ENCODE measurements at places on chromosomes 12 and 14.
A peak's percentile ranks its signal among the peaks of the same experiment; 100 is the strongest.

GRCh38 chr12:76519538-76519937 lies 40.0 kb downstream of the OSBPL8 start:
- DNase-seq = no peak

DNA sequence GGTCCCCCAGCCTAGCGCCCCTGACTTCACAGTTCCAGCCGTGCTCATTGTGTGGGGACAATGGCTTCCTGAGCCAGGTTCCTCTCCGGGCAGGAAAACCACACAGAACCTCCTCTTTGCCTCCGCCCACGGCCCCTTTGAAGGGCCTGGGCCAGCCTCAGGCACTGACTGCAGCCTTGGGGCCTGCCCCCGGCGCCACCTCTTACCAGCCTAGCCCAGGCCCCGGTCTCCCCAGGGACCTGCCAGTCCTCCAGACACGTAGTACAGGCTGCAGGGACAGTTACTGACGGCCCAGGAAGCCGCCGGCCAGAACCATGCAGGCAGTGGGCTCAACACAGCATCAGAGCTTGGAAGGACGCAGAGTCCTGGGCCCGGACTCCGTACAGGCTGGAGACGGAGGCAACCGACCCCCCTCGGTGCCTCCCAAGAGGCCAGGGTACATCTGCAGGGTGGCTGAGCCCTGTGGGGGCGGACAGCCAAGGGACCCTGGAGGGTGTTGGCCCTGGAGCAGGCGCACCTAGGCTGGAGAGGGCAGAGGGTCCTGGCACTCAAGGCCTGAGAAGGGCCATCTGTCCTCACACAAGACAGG lies 20.9 kb upstream of the NUDT14 start:
- no peak for DNase-seq

DNA sequence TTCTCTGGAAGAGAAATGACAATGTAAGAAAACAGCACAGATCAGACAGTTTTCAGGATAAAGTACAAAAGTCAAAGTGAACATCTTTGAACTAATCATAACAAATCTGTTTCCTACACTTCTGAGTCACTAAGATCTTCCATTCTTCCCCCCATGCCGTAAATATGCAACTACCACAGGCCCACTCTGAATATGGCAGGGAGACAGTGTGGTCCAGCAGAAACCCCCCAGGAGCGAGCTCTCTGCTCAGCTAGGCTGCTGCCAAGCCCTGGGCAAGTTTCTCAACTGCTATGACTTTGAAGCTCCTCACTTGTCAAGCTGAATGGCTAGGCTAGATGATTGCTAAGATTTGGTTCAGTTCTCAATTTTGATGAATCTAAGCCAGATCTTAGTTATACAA lies 148.1 kb downstream of the EFCAB11 start:
- DNase-seq = no peak

DNA sequence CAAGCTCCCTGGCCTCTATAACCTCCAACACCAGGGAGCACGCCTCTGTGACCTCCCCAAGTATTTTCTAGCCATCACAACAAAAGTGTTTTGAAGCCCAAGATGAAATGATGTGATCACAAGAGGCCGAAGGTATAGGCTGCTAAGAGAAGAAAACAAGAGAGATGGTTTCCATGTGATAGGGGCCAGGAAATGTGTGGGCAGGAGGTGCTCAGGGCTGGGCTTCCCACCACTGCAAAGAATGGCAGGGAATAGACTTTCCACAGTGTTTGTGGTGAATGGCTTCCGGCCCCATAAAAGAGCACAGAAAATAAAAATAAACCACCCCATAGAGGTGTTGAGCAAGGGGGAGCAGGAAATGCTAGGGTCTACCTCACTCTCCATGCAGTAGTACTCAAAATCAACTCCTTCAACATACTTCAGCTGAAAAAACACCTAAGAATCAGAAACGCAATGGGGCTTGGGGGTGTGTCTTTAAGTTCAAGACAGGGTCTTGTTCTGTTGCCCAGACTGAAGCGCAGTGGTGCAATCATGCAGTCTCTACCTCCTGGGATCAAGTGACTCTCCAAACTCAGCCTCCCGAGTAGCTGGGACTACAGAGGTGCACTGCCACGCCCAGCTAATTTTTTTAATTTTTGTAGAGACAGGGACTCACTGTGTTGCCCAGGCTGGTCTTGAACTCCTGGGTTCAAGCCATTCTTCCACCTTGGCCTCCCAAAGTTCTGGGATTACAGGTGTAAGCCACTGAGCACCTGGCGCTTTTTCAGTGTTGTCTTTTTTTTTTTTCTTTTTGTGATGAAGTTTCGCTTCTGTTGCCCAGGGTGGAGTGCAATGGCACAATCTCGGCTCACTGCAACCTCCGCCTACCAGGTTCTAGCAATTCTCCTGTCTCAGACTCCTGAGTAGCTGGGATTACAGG lies 27.1 kb downstream of the DAD1 start:
- DNase-seq = no peak

DNA sequence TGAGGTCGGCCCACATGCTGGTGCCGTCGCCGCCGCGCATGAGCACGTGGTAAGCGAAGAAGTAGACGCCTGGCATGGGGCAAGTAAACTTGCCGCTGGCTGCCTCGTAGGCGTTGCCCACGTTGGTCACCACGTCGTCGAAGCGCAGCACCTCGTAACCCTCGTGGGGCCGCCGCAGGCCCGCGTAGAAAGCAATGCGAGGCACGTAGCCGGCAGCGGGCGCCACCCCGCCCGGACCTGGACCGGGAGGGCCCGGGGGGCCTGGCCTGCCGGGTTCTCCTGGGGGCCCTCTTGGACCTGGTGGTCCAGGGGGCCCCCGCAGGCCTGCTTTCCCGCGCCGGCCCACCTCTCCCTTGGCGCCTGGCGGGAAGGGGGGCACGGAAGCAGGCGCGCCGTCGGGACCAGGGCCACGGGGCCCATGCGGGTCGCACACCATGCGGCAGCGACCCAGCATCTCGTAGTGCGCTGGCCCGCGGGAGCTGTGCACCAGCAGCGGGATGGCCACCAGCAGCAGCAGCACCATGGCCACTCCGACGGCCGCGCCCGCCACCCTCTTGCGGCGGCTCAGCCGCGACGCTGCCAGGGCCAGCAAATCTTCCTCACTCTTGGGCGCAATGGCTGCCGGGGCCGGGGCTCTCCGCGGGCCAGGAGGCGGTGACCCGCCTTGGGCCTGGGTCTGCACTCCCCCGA lies 888 bp downstream of the C1QL4 start:
- DNase-seq = no peak

DNA sequence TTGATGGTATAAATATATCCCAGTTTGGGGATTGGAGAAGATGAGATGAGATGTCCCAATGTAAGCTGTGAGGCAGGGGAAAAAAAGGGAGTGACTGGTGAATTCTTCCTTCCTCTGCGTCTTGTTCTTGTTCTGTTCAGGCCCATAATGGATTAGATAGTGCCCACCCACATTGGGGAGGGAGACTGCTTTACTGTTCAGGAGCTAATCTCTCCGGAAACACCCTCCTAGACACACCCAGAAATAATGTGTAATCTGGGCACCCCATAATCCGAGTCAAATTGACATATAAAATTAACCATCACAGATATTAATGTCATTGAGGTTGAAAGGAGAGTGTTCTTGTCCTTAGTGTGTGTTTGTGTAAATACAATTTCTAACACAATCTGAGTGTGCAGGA lies 29.3 kb downstream of the ETV6 start:
- no peak for DNase-seq

DNA sequence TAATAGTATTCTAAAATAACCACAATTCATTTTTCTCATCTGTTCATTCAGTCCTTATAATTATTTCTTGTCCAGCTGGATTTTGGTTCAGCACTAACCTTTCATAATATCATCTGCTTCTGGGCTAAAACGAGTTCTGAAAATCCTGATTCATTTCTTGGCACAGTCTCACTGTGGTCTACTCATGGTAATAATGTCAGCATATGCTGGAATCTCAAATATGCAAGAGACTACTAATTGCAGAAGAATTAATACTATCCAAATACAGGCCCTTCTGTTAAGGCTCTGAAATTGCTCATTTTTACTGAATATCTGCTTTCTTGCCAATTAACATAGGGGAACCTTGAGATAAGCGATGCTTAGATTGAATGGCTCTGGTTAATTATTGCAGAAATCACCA lies 597.1 kb downstream of the RPL10L start:
- DNase-seq = peak; percentile 0

- no peak for DNase-seq
Measured at GRCh38 chr12:6322969-6323339, 12.5 kb downstream of the PLEKHG6 start.

DNA sequence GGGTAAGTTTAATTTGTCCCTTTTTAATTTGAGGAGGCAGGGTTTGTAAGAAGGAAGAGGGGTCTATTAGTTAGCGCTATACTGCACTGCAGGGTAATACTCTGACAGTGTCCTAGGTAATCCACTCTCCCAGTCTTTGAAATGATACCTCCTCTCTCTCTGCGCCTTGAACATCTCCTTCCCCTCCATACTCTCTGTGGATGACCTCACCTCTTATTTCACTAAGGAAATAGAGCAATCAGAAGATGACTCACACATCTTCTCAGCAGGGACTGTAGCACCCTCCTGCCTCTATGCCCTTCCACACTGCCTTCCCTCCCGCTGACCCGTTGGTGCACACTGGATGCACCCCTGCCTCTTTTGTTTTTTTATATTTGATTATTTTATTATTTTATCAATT lies 94.2 kb downstream of the GRIP1 start:
- DNase-seq = no peak

DNA sequence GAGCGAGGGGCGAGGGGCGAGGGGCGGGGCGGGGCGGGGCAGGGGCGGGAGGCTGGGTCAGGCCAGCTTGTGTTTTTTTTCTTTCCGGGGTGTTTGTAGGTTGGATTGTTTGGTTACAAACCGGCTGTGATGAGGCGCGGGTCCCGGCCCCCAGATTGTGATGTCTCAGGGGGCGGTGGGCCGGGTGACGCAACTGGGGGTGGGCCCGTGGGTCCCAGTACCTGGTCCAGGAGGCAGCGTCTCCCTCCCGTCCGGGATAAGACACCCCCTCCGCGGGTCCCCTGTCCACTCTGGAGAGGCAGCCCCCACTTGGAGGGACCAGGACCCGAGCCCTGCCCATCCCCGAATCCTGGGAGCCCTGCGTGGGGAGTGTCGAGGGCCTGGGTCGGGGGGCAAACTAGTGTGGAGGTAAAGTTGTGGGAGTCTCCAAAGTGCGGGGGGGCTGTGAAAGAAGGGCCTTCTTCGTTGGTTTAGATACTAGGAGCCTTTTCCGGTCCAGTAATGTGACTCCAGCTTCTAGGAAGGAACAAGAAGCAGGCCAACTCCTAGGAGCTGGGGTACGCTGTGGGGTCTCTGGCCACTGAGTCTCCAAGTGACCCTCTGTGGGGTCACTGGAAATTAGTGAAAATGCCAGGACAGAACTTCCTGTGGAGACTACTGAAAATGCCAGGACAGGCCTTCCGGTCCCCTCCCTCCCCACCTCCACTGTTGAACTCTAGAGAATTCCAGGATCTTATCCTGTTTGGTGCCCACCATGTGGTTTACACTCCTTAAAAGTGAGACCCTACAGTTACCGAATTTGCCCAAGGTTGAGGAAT lies 579 bp upstream of the CLMN start:
- DNase-seq = no peak

DNA sequence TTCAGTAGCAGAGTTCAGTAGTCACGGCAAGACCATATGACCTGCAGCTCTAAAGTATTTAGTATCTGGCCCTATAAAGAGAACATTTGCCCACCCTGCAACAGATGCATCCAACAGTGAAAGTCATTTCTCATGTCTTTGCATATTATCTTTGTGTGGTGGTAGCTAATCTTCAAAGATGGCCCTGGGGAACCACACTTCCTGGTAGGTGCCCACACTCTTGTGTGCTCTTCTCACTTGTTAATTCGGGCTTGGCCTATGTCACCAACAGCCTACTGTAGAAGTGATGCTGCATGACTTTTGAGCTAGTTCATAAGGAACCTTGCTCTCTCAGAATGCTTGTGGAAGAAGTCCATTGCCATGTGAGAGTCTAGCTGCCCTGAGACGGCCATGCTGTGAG lies 85.6 kb downstream of the MAP1LC3B2 start:
- DNase-seq = no peak

Data from AG04450 (cell line).